Right forelimb (tissue), 1 donor: ENCODE measurements at places on chromosomes 5 and 9.

GRCh38 chr5:35066260-35066795 is 18.6 kb upstream of the AGXT2 start:
- no peak for DNase-seq

DNA sequence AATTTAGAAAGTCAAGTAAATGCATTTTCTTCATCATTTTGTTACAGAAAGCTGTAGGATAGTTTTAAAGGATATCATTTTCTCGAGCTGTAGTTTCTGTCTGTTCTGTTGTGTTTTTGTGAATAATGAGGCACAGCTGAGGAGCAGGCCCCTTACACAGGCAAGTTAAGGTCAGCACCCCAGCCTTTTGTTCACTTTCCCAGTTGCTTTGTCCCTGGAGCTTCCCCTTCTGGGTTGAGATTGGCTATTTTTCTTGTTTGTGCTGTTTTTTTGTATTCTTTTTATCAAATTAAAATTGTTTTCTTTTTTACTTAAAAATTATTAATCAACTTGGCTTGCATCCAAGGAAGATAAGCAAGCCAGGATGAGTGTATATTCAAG is 213.8 kb upstream of the ACTBL2 start:
- DNase-seq: no peak

DNA sequence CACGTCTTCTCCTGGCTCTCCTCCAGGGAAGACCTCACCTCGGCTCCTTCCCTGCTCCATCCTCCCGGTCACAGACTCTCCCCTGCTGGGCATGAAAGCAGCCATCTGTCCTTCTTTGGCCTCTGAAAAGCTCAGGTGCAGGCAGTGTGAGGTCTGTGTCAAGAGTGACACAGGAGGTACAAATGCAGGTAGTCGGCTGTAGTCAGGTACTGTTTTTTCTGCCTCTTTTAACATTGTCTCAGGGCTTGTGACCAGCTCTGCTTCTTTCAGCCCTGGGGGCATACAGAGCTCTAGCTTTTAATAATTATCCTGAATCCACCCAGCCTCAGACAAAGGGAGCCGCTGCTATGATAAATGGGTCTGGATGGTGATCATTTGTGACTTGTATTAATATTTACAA is 46.4 kb downstream of the C5orf15 start:
- no peak for DNase-seq

DNA sequence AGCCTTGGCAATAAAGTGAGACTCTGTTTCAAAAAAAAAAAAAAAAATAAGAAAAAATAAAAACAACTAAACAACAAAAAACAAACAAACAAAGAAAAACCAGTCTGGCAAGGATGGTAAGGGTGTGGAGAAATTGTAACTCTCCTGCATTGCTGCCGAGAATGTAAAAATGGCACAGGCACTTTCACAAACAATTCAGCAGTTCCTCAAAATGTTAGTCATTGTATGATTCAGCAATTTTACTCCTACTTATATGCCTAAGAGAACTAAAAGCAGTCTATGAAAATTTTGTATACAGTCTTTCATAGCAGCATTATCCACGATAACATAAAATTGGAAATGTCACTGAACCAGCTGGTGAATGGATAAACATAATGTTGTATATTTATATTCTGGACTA is 280.4 kb downstream of the CDH9 start:
- DNase-seq: no peak

DNA sequence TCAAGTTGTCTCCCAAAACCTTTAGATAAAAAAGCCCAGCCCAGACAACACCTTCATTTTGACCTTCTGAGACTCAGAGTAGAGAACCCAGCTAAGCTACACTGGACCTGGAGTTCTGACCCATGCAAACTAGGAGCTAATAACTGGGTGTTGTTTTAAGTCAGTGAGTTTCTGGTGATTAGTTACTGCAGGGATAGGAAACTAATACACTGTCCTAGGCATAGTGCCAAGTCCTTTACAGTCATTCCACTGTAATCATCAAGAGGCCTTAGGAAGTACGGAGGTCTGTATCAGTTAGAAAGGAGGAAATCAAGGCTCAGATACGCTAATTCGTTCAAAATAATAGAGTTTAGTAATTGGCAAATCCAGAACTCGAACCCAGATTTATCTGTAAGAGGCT is 197.9 kb downstream of the KCTD16 start:
- DNase-seq: no peak

GRCh38 chr9:27033815-27034403 is 28.4 kb upstream of the LRRC19 start:
- peak; percentile 55 for DNase-seq

- no peak for DNase-seq
Observed at GRCh38 chr5:38622723-38623129, 66.3 kb upstream of the LIFR start.

GRCh38 chr5:118561971-118562370 is 426.4 kb downstream of the DTWD2 start:
- no peak for DNase-seq

DNA sequence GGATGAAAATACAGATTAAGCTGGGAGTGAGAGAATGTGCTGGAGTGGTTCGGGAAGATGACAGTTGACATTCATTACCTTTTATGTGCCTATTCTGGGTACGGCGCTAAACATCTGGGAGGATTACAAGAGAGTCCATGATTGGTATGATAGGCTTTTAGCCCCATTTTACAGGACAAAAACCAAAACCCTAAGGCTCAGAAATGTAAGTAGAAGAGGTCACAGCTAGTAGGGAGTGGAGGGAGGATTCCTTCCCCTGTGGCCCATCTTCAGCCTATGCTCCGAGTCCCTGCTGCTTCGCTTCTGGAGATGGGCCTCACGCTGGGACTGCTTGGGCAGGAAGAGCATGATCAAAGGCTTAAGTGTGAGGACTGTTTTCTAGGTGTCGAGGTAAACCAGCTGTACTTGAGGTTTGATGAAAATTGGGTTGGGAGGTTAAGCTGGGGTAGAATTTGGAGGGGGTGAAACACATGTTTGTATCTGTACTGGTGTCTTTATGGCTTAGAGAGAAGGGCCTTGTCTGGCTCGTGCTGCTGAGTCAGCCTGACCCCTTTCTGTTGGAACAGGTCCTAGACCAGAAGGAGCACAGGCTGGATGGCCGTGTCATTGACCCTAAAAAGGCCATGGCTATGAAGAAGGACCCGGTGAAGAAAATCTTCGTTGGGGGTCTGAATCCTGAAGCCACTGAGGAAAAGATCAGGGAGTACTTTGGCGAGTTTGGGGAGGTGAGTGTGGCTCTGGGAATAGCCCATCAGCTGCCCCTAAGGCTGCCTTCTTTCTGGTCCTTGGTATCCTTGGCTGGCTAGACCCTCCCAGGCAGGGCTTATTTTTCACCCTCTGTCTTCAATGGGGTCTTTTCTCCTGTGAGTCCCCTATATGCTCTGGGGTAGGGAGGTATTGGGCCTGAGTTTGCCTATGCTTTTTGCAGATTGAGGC is 2.1 kb downstream of the HNRNPAB start:
- no peak for DNase-seq

GRCh38 chr5:174793684-174794328 is 69.4 kb downstream of the MSX2 start:
- peak; percentile 84 for DNase-seq

DNA sequence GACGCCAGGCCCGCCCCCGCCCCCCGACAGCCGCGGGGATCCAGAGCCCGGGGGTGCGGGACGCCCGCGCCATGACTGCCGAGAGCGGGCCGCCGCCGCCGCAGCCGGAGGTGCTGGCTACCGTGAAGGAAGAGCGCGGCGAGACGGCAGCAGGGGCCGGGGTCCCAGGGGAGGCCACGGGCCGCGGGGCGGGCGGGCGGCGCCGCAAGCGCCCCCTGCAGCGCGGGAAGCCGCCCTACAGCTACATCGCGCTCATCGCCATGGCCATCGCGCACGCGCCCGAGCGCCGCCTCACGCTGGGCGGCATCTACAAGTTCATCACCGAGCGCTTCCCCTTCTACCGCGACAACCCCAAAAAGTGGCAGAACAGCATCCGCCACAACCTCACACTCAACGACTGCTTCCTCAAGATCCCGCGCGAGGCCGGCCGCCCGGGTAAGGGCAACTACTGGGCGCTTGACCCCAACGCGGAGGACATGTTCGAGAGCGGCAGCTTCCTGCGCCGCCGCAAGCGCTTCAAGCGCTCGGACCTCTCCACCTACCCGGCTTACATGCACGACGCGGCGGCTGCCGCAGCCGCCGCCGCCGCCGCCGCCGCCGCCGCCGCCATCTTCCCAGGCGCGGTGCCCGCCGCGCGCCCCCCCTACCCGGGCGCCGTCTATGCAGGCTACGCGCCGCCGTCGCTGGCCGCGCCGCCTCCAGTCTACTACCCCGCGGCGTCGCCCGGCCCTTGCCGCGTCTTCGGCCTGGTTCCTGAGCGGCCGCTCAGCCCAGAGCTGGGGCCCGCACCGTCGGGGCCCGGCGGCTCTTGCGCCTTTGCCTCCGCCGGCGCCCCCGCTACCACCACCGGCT is 1.0 kb downstream of the FOXE1 start:
- DNase-seq: peak; percentile 49

GRCh38 chr5:125584140-125584520 is 837.7 kb upstream of the ZNF608 start:
- DNase-seq: no peak

- DNase-seq: no peak
Observed at GRCh38 chr9:26891726-26892125, 876 bp downstream of the CAAP1 start.

- no peak for DNase-seq
Observed at GRCh38 chr5:139494832-139495231, 12.3 kb upstream of the STING1 start.

DNA sequence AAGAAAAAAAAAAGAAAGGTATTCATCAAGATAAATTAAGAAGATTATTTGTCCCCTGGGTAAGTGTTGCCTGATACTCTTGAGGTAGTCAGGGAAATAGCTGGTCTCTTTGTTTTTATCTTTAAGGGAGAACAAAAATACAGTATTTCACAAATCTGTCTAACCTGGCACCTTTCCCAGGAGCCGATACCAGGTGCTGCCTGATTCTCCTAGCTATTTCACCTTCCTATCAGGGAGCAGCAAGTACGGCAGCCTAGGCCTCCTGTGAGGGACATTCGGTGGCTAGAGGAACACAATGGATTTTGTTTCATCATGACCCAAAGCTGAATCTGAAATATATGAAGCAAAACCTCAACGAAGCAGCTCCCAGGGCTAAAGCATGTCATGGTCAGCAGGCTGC is 86.0 kb downstream of the TARS1 start:
- DNase-seq: no peak

DNA sequence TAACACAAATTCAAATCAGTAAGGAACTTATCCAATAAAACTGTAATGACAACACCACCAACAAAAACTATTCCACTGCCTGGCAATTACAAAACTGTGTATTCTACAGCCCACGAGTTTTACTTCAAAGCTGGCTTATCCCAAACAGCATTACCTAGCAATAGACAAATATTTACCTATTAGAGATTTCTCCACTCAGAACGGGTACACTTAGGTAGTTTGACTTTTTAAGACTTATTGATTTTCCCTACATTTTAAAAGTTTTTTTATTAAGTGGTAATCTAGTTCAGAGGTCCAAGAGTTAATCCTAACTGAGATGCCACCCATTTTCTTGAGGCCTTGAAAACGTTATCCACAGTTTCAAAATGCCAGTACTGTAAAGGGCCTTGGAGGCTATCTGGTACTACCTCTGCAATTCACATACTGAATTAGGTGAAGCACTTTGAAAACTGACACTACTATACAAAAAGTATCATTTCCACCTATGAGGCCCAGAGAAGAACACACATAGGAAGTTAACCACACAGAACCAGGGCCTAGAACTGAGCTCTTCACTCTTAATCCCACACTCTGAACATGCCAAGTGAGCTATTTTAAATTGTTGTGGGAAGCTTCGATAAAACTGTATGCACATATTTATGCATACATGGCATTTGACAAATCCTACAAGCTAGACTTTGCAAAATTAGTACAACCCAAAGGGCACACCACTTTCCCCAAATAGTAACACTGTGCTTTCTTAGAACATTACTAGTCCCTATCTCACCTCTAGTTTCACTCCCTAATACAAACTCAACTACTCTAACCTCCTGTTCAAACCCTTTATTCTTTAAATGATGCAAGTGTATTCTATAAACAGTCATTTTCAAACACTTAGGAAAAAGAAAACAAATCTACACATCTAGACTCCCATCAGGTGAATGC is 2.1 kb downstream of the NADK2 start:
- no peak for DNase-seq

- no peak for DNase-seq
Observed at GRCh38 chr9:124286292-124286931, 28.7 kb downstream of the NEK6 start.

DNA sequence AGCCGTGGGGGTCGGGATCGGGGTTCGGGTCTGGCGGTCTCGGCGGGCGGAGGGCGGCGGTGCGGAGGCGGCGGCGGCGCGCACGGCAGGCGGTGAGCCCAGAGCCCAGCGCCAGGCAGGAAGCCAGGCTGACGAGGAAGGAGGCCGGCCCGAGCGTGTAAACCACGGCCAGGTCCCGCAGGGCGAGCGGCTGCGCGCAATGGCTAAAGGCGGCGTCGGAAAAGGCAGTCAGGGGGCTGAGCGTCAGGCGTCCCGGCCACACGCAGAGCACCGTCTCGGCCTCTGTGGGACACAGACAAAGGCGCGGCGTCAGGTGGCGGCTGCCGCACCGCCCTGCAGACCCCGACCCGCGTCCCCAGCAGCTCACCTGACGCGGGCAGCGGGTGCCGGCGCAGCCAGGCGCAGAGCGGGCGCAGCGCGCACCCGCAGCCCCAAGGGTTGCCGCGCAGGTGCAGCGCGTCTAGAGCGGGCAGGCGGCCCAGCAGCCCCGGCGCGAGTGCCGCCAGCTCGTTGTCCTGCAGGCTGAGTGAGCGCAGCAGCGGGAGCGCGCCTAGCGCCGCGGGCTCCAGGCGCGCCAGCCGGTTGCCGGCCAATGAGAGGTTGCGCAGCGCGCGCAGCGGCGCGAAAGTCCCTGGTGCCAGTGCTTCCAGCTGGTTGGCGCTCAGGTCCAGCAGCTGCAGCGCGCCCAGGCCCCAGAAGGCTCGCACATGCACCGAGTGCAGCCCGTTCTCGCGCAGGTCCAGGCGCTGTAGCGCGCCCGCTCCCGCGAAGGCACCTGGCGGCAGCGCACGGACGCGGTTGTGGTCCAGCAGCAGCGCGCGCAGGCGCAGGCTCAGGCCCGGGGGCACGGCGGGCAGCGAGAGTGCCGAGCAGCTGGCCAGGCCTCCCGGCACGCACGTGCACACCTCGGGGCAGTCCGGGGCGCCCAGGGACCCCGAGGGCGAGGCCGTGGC is 671 bp downstream of the LRRC26 start:
- DNase-seq: no peak
